ENCODE measurements at places on chromosomes 4 and X. TPM values are rescaled to one million over a fixed set of nuclear protein-coding genes. Genes with fewer than 3 reads are reported as not detected.

The L1CAM gene
- 19.5 TPM for total RNA-seq

The SERTM2 gene
- total RNA-seq: not detected

The SCLT1 gene
- total RNA-seq: 4.9 TPM

The FAM114A1 gene
- total RNA-seq: 39.7 TPM

The NKX3-2 gene
- 0.12 TPM for total RNA-seq

The P2RY4 gene
- total RNA-seq: not detected

The TMEM31 gene
- not detected for total RNA-seq

The OPRPN gene
- not detected for total RNA-seq

The DACH2 gene
- total RNA-seq: not detected

The CNOT6L gene
- total RNA-seq: 8.8 TPM

Data from A549 treated with dexamethasone at 1 μM for 4 hours (cell line).